ENCODE measurements at places on chromosomes 2 and 18.

DNA sequence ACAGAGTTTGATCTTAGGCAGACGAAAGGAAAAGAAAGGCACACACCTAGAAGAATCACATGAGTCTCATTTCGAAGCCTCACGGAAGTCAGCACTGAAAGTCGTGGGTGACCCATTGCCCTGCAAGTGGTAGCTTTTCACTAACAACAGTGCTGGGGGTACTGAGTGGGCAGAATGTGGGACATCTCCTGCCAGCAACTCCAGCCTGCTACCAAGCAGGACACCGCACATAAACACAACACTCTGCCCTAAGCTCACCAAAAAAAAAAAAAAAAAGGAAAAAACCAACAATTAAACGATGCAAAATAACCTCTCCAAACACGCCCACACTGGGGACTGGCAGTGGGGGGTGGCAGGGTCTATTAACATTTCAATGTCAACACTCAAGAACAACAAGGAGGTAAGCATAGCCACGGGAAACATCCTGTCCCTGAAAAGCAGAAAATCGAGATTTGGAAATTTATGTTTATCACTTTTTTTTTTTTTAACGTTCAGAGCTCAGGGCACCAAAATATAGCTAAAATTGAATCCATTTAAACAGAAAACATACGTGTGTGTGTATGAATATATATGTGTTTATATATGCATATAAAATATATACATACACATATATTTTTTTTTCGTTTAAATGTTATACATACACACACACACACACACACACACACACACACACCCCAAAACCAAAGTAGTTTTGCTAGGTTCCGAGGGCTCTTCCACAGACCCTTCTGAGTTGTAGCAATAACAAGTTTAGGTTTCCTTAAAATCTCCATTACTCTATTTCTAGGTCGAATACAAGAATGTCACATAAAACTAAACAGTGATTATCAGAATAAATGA, 2.2 kb downstream of the INO80D start:
- no peak for DNase-seq

DNA sequence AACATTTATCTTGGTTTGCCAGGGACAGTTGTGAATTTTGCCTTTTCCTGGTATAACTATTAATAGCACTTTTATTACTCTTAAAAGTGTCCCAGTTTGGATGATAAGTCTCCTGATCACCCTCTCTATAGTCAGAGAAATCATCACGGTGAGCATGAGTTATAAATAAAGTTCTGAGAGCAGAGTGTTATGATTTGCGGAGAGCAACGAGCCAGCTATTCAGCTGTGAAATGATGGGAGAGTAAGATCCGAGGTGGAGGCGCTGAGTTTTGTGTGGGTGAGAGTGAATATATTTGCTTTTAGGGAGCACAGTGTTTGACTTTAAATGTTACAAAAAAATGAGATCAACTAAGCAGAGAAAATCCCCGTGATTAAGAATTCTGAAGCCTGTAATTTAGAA, 179.6 kb downstream of the DSC3 start:
- DNase-seq, result no peak

DNA sequence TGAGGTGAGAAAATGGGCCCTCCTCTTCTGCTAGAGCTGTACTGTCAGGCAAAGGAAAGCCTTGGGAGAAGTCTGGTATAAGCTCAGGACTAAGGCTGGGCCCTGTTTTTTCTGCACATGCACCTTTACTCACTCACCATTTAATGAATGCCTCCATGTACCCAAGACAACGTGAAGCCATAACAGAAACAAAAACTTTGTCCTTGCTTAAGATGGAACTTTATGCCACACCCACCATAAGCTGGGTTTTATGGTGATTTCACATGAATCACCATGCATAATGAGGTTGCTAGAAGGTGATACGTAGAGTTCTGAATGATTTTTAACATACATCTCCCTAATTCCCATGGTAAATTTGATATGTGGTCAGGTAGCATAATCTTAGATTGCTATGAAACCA, 63.7 kb upstream of the CYP26B1 start:
- no peak for DNase-seq

- DNase-seq, result no peak
Observed at GRCh38 chr18:40108596-40108995, 1846.4 kb upstream of the PIK3C3 start.

- DNase-seq, result no peak
Observed at GRCh38 chr2:55743583-55743982, 49.9 kb upstream of the PNPT1 start.

DNA sequence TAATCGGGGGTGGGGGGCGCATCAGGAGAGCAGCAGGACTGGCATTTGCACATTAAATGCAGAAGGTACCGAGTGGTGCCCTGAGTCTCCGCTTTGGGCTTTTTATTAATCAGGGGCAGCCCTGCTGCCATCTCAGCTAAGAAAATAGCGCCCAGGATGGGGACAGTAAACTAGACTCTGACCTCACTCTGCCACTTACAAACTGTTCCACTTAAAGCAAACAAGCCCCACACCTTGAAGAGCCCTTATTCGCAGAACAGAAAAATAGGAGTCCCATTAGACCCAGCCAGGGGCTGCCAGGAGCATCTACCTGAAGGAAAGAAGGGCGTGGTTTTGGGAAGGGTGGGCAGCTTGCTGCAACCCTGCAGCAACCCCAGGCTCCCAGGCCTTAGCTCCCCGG, 165.3 kb downstream of the TNS1 start:
- no peak for DNase-seq

DNA sequence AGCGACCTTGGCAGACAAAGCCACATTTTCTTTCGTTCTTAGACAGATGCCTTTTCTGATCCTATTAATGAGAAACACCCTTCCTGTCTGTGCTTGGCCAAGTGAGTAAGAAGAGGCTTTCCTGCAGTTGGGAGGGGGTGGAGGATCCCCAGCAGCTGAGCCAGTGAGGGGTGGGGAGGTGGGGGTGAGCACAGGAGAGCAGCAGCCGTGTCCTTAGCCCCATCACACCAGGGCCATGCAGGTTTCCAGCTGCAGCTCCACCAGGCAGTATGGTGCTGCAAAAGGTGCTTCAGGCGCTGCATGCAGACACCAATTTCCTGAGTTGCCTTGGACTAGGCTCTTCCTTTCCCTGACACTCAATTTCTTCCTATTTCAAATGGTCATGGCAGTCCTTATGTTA, 123.3 kb upstream of the SIX2 start:
- DNase-seq, result no peak

- DNase-seq, result no peak
Observed at GRCh38 chr18:35514752-35515459, 17.1 kb upstream of the INO80C start.

- peak; percentile 36 for DNase-seq
Observed at GRCh38 chr18:10560452-10561045, 34.7 kb downstream of the NAPG start.

- DNase-seq, result no peak
Observed at GRCh38 chr18:70384181-70384790, 95.4 kb downstream of the SOCS6 start.

GRCh38 chr2:46632349-46632748, 153.0 kb downstream of the TMEM247 start:
- no peak for DNase-seq

GRCh38 chr2:190575263-190575662, 40.7 kb upstream of the NEMP2 start:
- DNase-seq, result no peak

DNA sequence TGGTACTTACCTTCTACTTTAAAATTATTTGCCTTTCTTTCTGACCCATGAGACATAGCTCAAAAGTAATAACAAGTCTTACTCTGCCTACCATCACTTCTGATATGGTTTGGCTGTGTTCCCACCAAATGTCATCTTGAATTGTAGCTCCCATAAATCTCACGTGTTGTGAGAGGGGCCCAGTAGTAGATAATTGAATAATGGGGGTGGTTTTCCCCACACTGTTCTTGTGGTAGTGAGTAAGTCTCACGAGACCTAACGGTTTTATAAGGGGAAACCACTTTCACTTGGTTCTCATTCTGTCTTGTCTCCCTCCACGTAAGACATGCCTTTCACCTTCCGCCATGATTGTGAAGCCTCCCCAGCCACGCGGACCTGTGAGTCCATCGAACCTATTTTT, 47.5 kb downstream of the GALNT3 start:
- no peak for DNase-seq

GRCh38 chr18:43159086-43159770, 43.7 kb upstream of the RIT2 start:
- DNase-seq, result no peak

DNA sequence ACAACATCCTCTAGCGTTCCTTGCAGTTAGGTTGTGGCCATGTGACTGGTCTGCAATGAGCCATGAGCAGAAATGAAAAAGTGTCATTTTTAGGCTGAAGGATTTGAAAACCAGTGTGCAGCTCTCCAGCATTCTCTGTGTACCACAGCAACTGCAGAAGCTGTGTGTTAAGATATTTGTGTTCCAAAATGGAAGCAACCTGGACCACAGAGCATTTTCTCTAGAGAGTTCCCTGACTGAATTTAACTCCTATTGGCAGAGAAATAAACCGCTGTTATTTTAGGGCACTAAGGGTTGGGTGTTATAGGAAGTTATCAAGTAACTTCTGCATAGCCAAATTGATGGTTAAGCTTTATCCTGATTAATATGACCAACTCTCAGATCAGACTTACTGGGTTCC, 257.2 kb upstream of the THUMPD2 start:
- DNase-seq, result no peak

DNA sequence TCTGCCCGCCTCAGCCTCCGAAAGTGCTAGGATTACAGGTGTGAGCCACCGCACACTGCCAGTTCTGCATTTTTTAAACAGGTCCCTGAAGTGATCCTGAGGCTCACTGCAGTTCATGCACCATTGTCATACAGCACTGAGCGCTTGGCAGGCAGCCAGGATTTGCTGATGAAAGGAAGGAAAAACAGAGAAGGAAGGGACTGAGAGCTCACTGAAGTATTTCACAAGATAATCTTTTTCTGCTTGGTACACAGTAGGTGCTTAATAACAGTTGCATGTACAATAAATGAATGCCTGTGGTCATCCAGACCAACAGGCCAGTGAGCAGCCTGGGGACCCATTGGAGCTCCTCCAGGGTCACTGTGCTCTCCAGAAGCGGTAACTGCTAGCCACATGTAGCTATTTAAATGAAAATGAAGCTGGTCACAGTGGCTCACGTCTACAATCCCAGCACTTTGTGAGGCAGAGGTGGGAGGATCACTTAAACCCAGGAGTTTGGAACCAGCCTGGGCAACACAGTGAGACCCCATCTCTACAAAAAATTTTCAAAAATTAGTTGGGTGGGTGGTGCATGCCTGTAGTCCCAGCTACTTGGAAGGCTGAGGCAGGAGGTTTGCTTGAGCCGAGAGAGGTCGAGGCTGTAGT, 33.1 kb upstream of the SMAD7 start:
- no peak for DNase-seq

- no peak for DNase-seq
Observed at GRCh38 chr2:140392824-140393223, 1612.6 kb upstream of the NXPH2 start.

GRCh38 chr2:105082107-105082506, 44.2 kb downstream of the MRPS9 start:
- DNase-seq, result no peak

DNA sequence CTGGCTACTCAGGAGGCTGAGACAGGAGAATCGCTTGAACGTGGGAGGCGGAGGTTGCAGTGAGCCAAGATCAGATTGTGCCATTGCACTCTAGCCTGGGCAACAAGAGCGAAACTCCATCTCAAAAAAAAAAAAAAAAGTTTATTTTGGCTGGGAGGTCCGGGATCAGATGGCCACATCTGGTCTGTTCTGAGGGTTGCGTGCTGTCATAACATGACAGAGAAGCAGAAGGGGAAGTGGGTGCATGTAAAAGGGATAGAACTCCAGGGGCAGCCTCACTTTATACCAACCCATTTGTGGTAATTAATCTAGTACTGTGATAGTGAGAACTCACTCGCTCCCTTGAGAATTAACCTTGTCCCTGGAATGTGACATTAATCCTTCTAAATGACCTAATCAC, 101.2 kb downstream of the PTPN4 start:
- no peak for DNase-seq

DNA sequence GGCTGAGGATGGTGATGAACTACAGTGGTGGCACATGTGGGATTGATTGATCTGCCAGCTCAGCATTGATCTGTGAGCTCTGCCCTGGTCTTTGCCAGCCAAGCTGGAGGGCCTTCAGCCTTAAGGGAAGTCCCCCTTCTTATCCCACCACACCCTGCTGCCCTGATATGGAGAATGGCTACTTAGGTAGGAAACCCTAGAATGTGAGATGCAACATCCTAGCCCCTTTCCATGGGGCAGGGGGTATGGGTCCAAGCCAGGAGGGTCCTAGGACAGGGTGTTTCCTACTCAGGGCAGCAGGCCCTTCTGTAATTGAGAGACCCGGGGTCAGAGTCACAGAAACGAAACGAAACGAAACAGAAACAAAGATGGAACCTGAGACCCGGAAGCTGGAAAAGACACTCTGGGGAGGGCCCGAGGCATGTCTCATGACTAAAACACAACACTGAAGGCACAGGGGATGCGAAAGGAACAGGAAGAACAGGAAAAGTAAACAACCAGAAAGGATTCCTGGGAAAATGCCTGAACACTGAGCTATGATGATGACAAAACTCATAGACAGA, 16.9 kb upstream of the SULT1C2 start:
- no peak for DNase-seq

GRCh38 chr2:68544811-68545210, 77.4 kb downstream of the APLF start:
- DNase-seq, result no peak

GRCh38 chr2:109060496-109060895, 68.5 kb upstream of the SH3RF3 start:
- DNase-seq, result no peak

DNA sequence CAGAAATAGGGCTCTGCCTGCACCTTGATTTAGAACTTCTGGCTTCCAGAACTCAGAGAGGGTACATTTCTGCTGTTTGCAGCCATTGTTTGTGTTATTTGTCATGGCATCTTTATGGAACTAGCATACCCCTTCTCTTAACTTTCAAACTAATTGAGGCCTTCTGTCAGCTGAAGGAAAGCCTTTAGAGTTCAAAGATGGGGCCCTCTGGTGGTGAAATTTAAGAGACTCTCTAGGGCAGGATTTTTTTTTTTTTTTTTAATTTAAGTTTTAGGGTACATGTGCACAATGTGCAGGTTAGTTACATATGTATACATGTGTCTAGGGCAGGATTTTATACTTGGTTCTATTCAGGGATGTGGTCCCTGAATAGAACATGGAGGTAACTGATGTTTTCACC, 260.6 kb upstream of the LINC00305 start:
- no peak for DNase-seq

DNA sequence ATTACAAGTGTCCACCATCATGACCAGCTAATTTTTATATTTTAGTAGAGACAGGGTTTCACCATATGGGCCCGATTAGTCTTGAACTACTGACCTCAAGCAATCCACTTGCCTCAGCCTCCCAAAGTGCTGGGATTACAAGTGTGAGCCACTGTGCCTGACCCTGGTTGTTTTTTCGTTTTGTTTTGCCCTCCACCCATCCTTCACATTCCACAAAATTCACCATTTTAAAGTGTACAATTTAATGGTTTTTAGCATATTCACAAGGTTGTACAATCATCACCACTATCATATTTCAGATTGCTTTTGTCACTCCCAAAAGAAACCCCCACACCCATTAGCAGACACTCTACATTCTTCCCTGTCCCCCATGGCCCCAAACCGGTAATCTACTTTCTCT, 215.0 kb downstream of the TPGS2 start:
- no peak for DNase-seq

GRCh38 chr2:52181080-52181479, 1149.1 kb upstream of the NRXN1 start:
- no peak for DNase-seq
